ENCODE measurements at places on chromosomes 3 and 15.
A peak's percentile ranks its signal among the peaks of the same experiment; 100 is the strongest.

- no peak for DNase-seq
Measured at GRCh38 chr15:89569090-89569745, 6.1 kb upstream of the TICRR start.

GRCh38 chr15:42163947-42164550 lies 7.6 kb upstream of the PLA2G4F start:
- DNase-seq: no peak

DNA sequence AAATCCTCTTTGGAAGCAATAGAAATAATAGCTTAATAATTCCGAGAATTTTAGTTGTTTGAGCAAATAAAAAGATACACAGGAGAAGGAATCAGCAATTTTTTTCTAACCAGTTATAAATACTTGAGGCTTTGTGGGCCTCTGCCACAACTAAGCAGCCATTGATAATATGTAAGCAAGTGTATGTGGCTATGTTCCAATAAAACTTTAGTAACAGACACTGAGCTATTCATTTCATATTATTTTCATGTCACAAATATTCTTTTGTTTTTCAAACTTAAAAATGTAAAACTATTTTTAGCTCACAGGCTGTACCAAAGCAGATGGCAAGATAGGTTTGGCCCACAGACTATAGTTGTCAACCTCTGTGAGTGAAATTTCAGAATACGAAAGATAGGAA lies 85.7 kb downstream of the MSL2 start:
- DNase-seq: no peak

DNA sequence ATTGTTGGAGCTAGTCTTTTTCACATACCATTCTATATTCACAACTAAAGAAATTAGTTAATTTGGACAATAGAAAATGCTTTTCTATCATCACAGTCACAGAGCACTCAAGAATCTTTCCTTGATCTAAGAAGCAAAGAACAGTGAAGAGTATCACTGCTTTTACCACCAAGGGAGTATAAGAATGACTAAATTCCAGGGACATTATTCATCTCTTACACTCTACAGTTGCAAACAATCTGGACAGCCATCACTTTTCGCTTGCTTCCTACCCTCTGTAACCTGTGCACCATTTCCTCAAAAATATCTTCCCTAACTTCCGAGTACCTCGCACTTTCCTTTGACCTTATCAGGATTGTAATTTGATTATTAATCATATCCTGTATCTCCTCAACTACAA lies 359.5 kb upstream of the TMCO5A start:
- DNase-seq: no peak

DNA sequence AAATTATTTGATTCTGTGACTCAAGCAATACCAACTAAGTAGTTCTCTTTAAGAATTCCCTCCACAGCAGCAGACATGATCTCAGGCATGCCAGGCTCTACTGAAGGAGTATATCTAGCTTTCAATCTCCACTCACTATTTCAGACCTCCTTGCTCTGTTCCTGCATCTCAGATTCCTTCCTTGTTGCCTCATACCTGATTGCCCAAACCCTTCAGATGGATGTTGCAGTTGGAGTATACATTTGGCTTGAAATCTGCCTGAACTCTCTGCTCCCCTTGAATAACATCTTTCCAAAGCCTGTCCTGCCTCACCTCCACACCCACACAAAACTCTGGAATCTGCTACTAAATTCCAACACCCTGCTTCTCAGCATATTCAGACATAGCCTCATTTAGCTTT lies 19.8 kb upstream of the TM4SF4 start:
- no peak for DNase-seq

- no peak for DNase-seq
Measured at GRCh38 chr3:127598841-127599570, 795 bp downstream of the MCM2 start.

DNA sequence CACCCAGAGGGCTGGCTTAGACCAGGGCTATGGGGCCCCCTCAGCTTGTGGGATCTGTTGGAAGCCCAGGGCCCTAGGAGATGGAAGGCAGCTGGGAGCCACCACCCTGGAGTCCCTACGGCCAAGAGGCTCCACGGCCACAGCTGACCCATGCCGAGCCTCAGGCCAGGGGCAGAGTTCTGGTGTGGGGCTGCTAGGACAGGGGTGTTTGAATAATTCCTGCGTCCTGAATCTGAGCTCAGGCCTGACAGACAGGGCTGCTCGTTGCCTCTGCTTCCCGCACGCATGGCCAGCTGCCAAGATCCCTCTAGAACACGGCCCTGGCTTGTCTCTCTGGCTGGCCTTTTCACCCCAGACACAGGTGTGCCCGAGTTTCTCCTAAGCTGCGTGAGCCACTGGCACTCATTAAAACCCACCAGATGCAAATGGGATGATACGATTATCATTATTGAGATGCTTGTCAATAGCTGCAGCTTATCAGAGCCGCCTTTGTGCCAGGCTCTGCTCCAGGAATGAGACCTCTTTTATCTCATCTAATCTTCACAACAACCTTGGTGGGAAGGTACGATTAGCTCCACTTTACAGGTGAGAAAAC lies 70.2 kb downstream of the EFCAB12 start:
- DNase-seq: no peak

DNA sequence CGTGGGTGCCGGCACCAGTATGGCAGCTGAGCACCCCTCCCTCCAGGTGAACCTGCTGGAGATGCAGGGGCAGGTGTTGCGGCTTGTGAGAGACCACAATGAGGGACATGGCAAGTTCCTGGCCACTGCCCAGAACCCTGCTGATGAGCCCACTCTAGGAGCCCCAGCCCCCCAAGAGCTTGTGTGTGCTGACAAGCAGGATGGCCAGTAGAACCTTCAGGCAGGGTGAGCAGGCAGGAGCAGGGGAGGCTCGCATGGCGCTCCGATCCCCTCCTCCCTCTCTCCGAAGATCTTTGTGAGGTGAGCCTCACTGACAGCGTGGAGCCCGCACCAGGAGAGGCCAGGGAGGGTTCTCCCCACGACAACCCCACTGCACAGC lies 29.8 kb downstream of the NGRN start:
- no peak for DNase-seq

DNA sequence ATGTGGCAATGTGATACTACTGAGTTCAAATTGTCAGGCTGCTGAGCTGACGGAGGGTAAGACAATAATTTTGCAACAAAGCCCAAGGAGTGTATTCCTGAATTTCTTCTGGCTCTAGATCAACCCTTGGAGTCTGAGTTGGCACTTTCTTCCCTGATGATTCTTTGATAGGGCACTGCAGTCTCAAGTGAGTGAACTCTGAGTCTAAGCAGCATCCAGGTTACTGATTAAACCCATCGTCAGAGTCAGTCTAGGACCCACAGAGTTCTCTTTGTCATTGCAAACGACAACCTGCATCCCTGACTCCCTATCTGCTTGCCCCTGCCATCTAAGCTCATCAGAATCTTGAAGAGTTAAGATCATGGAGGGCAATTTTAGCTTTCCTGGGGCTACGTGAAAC lies 58.6 kb downstream of the MME start:
- DNase-seq: no peak

GRCh38 chr3:187318819-187319616 lies 27.5 kb upstream of the MASP1 start:
- DNase-seq: no peak

GRCh38 chr15:85408270-85408746 lies 27.9 kb downstream of the AKAP13 start:
- DNase-seq: no peak

DNA sequence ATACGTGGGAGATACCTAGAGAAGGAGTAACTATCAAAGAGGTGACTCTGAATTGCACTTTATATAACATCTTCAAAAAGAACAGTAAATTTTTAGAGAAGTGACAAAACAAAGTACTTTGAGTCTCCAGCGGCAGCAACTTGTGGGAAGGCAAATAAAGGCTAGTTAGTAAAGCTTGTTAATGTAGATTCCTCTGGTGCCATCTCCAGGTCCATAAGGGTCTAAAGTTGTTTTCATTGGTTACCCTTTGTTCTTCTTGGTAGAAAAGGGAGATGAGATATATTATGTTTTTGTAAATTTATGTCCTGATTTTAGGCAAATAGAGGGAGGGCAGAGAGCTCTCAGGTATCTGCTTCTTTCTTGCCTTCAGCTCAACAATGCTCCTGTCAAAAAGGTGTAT lies 161.6 kb downstream of the MYRIP start:
- no peak for DNase-seq

- DNase-seq: no peak
Measured at GRCh38 chr15:100694381-100695021, 92.1 kb downstream of the ASB7 start.

GRCh38 chr3:77524463-77524862 lies 484.6 kb downstream of the ROBO2 start:
- peak; percentile 50 for DNase-seq

DNA sequence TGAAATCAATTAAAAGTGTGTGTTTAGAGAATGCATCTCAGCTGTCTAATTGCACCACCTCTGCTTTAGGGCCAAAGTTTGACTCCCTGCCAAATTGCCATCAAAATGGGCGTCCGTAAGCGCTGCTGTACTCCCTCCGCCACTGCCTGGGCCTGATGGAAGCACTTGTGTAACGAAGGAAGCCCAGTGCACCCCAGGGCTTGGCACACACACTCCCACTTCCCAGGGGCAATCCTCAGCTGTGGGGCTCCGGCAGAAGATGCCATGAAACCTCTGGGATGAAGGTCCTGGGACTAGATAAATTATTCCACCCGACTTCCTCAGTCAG lies 137.8 kb downstream of the RORA start:
- no peak for DNase-seq

Measured in NCI-H187 treated with DMSO at 0.1 percent for 48 hours (cell line).